Stimulated activated CD4-positive, alpha-beta T cell treated with anti-CD3 and anti-CD28 coated beads, Interleukin-1b, Interleukin-23, amount 100 ng/mL, for 1 hour (primary cell): ENCODE measurements at places on chromosomes 7 and 10.
A peak's percentile ranks its signal among the peaks of the same experiment; 100 is the strongest.

- no peak for DNase-seq
Measured at GRCh38 chr7:19060761-19061259, 56.6 kb downstream of the TWIST1 start.

DNA sequence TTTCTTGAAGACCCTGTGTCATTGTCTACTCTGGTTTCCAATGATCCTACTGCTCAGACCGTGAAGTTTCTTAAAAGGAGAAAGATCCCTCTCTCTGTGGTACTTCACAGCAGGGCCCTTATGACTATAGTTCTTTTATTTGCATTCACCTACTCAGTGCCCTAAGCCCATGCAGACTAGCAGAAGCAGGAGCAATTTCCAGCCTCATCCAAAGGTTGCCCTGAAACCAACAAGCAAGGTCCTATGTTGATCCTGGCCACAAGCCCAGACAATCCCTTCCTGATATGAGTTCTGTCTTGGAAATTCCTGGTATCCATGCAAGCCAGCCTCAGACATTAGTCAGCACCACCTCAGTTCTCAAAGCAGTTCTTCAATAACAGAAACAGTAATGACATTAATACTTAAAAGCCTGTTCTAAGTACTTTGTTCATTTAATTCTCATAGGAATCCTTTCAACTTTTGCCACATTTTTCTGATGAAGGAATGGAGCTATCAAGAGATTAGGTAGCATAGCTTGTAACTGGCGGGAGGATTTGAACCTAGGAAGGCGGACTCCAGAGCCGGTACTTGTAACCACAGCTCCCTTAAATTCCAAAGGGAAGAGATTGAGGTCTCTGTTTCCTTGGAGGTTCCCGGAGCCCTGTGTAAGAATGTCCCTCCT lies 58.1 kb upstream of the ST8SIA6 start:
- no peak for DNase-seq

DNA sequence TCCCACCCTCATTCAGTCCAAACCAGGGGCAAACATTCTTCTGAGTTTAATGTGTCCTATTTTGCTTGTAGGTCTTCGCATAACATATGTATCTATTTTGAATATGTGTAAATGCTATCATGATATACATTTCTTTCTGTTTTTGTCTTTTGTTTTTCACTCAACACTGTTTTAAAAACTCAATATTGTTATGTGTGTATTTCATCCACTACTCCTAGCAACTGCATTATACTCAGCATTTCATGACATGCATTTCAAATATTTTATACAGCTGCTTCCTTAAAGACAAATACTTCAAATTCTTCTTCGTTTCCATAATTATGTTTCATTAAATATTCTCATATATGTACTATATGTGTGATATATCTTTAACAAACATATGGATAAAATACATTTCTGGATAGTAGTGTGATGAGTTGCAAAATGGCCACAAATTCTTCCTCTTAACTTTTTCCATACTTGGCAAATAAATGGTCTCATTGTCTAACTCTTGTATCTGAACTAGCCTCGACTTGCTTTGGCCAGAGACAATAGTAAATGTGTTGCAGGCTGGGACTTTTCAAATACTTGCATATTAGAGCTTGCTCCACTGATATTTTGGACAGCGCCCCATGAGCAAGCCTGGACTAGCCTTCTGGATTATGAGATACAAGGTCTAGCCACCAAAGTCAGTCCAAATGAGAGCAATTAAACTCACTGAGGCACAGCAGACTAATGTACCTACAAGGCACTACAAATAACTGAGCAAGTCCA lies 539.7 kb upstream of the KCND2 start:
- DNase-seq = no peak

DNA sequence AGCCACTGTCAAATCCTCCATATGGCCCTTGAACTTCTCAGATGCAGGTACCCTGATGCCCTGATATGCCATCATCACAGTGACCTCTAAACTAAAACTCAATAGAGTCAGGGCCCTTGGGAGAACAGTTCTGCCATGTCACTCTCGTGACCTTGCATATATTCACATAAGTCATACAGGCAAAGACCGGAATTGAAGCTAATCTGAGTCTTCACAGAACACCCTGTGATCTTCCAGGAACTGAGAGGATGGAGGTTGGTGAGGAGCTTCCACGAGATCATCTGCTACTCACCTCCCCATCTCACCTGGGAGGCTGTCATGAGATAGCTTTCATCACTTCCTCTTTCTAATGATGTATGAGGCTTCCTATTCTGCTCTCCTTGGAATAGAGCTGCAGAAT lies 228.7 kb upstream of the CCDC6 start:
- no peak for DNase-seq

- peak; percentile 55 for DNase-seq
Measured at GRCh38 chr7:2709553-2710285, 21.7 kb downstream of the AMZ1 start.

DNA sequence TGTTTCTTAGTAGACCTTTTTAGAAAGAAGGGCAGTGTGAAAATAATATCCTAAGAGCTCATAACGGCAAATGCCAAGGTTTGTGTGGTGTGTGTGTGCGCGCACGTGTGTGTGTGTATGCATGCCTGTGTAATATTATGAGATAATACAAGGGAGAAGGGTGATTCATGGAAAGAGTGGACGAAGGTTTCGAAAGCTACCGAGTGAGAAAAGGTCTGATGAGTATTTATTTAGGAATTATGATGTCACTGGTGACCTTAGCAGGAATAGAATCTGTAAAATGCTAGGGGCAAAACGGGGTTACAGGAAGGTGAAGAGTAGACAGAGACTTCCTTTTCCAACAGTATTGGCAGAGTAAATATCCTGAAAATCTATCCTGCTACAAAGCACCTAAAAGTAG lies 107.3 kb downstream of the AHR start:
- no peak for DNase-seq

DNA sequence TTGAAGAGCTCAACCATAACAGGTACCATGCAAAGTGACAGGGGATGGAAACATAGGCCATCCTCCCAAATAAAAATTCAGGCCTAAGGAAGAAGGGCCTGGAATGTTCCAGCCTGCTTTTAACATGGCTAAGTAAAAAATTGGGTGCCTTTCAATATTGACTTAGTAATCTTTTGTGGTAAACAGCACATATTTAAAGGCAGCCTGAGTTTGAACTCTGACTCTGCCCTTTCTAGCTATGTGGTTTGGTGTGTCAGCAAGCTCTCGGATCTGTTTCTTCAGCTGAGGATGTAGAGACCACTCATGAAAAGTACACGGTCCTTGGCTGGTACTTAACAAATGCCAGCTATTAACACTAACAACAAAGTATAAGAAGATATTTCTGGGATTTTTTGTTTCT lies 191.8 kb upstream of the CDCA7L start:
- DNase-seq = no peak

DNA sequence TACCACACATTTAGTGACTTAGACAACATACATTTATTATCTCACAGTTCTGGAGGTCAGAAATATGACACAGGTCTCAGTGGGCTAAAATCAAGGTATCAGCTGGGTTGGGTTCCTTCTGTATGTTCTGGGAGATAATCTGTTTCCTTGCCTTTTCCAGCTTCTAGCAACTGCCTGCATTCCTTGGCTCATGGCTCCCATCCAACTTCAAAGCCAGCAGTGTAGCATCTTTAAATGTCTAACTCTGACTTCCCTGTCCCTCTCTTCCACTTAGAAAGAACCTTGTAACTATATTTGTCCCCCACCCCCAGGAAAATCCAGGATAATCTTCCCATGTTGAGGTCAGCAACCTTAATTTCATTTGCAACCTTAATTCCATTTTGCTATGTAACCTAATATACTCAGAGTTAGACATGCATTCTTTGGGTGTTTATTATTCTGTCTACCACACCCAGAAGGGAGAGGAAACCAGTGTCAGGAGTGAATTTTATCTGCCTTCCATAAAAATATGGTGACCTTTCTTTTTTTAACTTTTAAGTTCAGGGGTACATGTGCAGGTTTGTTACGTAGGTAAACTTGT lies 57.3 kb upstream of the SMIM30 start:
- no peak for DNase-seq

GRCh38 chr7:148715027-148715426 lies 16.3 kb downstream of the CUL1 start:
- DNase-seq = no peak

DNA sequence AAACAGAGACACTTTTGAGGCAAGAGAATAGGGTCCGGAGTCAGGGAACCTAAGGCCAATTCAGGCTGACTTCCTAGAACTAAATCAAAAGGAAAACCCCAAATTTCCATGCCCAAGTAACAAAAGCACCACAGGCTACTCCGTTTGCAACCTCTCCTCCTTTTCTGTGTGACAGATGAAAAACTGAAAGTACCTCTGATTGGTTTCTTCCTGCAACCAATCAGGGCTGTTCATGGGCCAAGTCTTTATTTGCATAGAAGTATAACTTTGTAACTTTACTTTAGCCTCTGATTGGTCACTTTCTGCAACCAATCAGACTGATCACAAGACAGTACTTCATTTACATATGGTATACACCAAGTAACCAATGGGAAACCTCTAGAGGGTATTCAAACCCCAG lies 239.9 kb upstream of the KCND2 start:
- DNase-seq = no peak

DNA sequence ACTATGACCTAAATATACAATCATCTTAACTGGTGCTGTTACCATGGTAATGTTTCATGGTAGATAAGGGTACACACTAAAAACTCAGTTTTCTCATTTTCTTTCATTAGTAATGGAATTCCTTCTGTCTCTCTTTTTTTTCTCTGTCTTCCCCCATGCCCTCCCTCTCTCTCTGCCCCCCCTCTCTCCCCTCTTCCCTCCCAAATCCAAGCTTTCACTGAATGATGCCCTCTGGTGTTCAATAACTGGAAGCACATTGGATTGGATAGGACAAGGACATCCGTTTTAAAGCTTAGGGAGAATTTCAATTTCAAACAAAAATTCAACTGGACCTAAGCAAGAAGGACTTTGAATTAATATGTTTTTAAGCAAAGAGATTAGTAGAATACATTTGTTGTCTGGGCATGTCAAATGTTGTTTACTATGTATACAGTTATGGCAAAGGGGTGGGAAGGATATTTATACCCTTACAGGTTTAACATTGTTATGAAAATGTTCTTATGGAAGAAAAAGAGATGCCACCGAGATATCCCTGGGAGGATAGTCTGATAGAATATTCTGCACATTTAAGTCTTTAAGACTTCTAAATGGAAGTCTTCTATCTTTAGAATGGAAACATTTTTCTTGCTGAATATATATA lies 6.1 kb downstream of the CHRM2 start:
- no peak for DNase-seq

DNA sequence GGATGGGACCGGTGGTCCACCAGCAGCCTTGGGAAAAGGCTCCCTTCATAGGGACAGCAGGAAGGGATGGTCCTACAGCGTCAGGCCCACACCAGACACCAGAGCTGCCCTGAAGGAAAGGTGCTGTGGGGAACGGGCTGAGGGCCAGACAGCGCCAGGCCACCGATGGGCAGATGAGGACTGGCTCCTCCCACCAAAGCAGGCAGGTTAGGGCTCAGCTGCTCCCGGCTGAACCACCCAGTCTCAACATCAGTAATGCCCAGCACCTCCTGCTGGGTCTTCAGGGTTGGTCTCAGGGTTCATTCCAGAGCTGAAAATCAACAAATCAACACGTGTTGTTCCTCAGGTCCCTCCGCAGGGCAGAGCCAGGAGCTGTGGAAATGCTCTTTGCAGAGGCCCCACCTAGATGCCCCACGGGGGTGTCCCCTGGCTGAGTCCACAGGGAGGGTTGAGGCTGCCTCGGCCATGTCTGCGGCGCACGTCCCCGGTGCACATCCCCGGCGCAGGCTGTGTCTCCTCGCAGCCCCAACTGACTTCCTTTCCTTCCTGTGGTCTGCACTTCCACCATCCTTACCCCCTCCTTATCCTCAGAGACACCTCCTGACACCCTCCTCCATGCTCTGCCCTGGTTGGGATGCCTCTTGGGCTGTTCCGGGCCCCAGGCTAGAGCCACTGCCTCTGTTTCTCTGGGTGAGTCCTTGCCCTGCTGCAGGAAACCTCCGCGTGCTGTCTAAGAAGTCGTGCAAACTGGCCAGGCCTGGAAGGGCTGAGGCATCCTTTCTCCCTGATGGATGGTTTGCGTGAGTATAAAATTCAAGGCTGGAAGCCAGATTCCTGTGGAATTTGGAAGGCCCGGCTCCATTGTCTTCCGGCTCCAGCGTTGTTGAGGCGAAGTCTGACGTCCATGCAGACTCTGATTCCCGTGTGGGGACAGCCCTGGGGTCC lies 32.8 kb upstream of the CFAP46 start:
- DNase-seq = no peak

DNA sequence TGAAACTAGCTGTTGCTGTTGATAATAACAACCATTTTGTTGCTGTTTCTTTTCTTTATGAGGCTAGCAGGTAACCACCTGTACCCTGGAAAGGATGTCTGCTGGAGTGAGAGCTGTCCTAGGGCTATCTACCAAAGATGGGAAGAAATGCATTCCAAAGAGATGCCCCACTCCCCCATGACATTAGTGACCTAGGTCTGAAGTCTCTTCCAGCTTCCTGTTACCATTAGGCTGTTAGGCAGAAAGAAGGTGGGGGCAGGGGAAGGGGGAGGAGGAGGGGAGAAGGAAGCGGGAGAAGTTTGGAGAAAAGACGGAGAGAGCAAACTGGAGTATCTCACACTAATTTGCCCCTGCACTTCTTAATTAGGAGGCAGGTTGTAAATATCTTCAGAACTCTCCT lies 118.5 kb downstream of the ABLIM1 start:
- no peak for DNase-seq

DNA sequence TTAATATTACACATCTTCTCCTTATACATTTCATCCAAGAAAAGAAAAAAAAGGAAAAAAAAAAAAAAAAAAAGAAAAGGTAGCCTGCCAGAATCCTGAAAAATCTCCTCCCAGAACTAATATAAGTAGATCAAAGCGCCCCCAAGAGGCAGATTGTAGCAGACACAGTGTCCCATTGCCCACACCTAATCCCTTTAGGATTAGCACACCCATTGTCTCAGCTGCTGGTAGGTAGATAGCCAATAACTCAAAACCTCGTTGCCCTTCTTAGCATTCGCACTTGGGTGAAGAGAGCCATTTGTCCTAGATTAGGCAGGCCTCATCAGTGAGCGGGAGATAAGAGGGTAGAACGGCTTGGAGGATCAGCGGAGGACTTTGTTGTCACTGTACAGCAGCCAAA lies 100.2 kb upstream of the SORCS1 start:
- no peak for DNase-seq

GRCh38 chr10:4467481-4467880 lies 358.5 kb upstream of the AKR1E2 start:
- no peak for DNase-seq

DNA sequence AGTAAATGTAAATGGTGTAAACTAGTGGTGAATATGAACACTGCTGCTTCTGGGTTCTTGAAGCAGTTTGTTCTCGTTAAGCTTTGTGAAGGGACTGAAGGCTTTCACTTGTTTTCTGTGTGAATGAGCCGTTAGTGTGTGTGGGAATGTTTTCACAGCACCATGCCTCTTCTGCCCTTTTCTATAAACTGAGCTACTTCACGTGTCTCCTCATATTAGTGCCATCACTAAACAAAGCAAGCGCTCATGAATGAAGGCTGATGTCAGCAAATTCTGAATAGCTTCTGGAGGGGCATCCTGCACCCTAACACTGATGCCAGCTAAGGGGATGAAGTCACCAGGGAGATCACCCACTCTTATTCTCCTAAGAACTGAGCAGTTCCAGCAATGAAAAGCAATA lies 205.6 kb upstream of the ETV1 start:
- DNase-seq = no peak
